ENCODE measurements at places on chromosomes 13 and 19.

DNA sequence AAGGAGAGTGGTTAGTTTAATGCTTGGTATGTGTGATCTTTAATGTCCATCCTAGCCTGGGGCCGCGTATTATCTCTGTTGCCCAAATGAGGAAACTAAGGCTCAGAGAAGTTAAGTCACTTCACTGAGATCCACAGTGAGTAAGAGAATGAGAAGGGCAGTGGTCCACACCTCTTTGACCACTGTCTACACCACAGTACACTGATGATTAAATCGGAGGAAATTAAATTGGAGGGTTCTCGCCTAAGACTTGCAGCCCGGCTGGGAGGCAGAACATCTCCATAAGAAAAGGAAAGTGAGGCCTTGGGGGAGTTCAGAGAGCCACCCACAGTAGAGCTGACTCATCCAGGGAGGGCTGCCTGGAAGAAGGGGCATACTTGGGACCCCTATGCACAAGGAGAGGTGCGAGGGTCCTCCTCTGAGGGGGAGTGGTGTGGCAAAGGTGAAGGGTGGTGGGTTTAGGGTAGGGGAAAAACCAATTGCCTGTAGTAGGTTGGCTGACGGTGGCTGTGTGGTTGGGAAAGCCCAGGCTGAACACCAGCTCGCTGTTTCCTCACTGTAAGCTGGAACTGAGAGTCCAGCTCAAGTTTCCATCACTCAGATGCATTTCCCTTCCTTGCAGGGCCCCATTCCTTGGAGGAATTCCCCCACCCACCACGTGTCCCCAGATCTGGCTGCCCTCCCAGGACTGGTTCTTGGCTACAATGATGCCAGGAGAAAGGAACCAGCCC lies 15.0 kb upstream of the DHRS12 start:
- DNase-seq = peak; percentile 6

- no peak for DNase-seq
Observed at GRCh38 chr19:52987221-52987620, 24.5 kb upstream of the ZNF816 start.

DNA sequence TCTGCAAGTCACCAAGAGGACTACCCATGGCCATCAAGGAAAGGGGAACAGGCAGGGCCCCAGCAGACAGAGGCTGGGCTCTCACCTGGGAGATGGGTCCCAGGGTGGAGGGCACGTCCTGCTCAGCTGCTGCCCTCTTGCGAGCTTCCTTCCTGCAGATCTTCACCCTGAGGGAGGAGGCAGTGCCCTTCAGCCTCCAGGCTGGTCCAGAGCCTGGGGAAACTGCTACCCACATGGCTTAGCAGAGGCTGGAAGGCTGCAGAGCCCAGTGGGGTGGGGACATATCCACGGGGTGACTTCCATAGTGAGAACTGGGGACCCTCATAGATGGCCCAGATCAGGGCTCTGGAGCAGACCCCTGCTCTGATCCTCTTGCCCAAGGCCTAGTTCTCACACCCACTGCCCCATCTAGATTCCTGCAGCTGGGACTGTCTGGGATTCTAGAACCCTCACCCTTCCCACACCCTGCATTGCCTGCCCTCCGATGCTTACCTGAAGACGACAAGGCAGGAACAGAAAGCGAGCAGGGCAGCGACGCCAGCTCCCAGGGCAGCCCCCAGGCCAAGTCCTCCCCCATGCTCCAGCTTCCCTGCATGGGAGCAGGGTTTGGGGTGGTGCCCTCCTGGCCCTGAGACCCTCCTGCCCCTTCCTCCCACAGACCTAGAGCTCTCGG lies 9.0 kb downstream of the SIGLEC11 start:
- DNase-seq = no peak

DNA sequence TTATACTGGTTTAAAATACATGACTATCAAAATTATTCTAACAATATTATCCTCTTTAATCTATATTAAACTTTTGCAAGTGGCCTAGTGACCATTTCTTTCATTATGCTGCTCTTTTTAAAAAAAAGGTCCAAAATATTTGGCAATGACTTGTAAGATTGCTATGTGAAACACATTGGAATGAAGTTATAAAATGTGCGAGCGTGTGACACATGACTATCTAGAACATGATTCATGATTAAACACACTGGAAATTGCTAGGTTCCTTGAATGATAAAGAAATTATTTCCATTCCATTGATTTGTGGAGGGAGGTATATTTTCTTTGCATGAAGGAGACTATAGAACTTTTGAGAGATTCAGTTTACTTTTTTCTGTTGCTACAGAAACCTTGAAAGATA lies 739.1 kb downstream of the DIAPH3 start:
- DNase-seq = no peak

- DNase-seq = peak; percentile 29
Observed at GRCh38 chr13:98214008-98214643, 37.1 kb upstream of the RNF113B start.

GRCh38 chr13:73060251-73061160 lies 1.7 kb downstream of the KLF5 start:
- peak; percentile 64 for DNase-seq

- DNase-seq = peak; percentile 62
Observed at GRCh38 chr13:79837741-79838450, 356.9 kb downstream of the NDFIP2 start.

GRCh38 chr19:13012690-13013608 lies 17.7 kb downstream of the NFIX start:
- DNase-seq = peak; percentile 38

DNA sequence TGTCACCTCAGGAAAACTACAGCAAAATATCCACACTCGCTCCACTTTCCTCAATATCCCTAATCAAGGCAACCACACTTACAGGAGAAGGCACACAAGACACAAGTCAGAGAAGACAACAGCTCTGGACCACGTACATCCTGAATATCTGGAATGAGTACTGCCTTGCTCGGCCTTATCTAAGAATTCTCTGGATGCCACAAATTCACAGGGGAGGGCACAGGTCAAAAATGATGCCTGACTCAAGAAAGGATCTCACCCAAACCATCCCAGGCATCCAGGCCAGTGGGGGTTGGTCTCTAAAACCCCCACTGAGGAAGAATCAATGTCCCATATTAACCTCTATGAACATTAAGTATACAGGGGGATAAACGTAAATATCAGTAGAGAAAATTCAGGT lies 29.9 kb downstream of the ATP7B start:
- DNase-seq = no peak

- no peak for DNase-seq
Observed at GRCh38 chr19:7544626-7545025, 9.1 kb downstream of the PNPLA6 start.

DNA sequence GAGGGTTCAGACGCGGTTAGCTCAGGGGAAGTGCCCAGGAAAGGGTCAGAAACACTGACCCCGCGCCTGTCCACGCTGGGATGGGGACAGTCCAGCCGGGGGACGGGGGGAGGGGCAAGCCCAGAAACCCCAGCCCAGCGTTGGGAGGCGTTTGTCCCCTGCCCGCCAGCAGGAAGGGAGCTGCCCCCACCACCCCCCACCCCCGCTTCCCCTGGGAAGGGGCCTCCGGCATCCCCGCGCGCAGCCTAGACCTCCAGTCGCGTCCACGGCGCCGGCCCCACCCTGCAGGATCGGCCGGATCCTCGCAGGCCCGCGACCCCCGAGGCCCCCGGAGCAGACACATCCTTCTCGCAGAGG lies 277 bp downstream of the GIPC1 start:
- no peak for DNase-seq

DNA sequence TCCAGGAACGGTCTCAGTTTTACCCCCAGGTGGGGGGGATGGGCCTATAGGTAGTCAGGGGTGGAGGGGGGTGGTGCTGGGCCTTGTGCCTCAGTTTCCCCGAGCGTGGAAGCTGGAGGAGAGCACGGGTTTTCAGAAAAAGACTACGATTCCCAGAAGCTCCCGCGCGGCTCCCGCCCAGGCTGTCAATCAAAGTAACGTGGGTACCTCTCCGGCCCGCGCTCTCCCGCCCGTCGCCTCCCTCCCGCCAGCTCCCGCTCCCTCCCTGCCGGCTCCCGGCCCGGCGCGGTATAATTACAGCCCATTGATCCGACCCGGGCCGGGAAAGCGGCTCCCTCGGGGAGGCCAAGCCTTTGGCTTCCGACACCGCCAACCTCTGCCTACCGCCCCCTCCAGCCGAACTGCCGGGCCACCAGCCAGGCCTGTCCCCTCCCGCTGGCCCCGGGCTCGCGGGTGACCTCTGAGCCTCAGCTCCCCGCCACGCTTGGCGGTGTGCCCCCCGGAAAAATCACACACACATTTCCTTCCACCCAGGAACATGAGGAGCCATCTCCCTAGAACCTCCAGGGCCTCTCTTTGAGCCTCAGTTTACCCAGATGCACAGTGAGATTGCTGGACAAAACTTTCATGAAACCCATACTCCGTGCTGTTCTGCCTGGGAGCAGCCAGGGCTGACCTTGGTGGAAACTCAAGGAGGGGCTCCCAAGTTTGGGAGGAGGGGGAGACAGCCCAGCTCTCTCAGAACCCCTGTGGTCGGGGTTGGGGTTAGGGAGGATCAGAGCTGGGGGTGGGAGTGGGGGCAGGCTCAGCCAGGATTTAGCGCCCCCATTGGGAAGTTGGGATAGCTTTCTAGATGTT lies 7.3 kb upstream of the TLE2 start:
- peak; percentile 73 for DNase-seq

DNA sequence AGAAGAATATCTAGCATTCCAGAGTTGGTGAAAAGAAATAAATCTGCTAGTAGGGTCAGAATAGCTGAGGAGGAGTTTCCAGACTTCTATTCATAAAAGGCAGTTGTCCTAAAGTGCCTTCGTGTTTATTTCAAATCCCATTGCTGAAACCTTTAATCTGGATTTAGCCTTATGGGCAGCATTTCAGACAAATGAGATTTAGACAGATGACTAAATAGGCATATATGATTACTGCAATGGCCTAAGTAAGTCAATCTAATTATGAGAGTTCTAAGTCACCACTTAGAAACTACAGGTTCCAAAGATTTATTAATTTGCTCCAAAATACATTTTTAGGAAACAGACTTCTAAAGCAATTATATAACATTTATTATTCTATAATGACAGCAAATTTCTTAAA lies 368.7 kb downstream of the LIG4 start:
- DNase-seq = no peak

GRCh38 chr13:99041788-99042187 lies 63.9 kb upstream of the DOCK9 start:
- no peak for DNase-seq

DNA sequence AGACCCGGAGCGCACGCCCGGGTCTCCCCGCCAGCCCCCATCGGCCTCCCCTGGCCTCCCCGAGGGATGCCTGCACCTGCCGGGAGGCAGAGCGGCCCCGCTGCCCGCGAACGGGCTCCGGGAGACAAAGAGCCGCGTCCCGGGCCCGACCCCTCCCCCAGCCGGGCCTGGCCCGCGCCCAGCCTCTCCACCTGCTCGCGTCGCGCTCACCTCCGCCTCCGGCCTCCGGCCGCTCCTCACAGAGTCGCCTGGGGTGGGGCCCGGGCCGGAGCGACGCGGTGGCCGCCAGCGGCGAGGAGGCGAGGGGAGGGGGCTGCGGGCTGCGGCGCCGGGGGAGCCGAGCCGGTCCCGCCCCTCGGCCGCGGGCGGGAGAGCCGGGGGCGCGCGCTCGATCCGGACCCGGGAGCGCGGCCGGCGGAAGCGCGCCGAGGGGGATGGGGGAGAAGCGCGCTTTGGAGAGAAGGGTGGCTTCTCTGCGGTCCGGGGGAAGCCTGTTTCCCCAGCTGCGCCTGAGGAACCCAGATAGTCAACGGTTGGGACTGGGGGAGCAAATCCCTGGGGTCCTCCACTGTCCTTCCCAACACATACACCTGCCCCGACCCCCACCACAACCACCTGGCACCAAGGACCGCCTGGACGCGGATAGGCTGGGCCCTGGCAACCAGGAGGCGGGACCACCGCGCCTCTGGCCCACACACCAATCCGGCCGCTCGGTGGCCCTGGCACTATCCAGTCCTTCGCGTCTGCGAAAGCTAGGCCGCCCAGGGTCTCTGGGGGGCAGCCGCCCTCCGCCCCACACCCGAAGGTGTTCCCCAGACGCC lies at the start of gene PRR36:
Gene PRR36, minus strand, starts transcription at position 315 of the 821 bp plus-strand sequence. CDS start 701 bp downstream, outside the sequence.
- DNase-seq = no peak

GRCh38 chr13:23741879-23742510 lies 147.2 kb downstream of the MIPEP start:
- DNase-seq = no peak

DNA sequence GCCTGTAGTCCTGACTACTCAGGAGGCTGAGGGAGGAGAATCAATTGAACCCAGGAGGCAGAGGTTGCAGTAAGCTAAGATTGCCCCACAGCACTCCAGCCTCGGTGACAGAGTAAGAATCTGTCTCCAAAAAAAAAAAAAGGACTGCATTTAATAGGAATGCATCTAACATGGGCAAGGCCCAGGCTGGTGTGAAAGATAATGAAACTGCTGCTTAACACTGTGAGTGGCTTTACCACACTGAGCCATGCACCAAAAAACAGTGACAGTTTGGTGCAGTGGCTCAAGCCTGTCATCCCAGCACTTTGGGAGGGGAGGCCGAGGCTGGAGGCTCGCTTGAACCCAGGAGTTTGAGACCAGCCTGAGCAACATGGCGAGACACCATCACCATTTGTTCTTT lies 8.6 kb downstream of the GTF2F1 start:
- DNase-seq = no peak

DNA sequence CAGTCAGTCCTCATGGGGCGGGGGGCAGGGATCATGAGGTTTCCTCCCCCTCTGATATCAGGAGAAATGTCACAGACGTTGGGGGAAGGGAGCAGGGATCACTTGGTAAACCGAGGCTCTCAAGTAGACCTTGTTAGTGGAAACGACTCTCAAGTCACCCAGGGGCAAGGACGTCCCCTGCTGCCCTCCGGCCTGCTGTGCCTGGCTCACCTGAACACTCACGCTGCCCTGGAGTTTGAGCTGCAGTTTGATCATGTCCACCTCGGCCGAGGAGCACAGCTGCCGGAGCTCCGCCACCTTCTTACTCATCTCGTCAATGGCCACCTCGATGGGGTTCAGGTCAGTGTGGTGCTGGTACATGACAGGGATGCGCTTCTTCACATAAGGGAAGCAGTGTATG lies 47.6 kb upstream of the SLC15A1 start:
- DNase-seq = no peak

DNA sequence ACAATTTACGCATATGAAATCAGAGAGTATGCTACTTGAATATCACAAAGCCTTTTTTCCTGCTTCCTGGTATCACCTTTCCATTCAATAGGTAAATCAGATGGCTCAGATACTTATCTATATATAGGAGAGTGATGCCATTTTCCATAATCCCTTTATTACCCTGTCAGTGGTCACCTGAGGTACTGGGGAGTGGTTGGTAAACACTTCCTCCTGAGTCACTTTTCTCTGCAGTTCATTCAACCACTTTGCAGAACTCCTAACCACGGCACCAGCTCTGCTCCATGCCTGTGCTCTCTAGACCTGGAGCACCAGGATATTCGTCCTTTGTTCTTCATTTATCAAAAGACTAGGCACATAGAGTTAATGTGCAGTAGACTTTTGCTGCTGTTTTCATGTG lies 748.5 kb upstream of the KLHL1 start:
- no peak for DNase-seq
